Fibroblast of the conjunctiva (primary cell): ENCODE measurements at places on chromosomes 4 and X.

DNA sequence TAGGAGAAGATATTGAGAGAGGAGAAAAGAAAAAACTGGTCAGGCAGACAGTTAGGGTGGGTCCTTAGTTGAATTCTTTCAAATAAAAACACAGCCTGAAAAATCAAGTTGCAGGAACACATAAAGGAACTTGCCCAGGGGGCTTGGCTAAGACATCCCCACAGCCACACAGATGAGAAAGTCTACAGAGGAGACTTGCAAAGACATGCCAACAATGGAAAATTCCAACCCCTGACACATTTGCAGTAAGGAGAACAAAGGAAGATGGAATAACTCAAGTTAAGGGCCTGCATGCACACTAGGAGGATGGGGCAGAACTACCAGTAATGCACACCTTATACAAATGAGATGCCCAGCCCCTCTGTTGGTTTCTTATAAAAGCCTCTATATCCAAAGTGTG is 197.6 kb downstream of the CPXCR1 start:
- no peak for DNase-seq

DNA sequence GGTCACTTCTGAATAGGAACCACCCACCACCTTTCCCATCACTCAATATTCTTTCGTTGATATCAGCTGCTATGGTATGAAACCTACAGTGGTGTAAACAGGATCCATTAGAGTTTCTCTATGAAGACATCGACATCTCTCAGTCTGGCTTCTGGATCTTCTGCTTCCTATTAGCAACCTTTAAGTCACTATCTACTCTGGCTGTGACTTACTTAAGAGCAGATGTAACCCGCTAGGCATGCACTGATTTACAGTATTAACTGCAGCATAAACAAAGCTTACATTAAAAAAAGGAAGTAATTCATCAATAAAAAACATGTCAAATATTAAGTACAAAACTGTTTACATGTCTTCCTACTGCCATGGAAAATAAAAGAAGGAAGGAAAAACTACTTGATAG is 96.4 kb downstream of the ANAPC10 start:
- no peak for DNase-seq

DNA sequence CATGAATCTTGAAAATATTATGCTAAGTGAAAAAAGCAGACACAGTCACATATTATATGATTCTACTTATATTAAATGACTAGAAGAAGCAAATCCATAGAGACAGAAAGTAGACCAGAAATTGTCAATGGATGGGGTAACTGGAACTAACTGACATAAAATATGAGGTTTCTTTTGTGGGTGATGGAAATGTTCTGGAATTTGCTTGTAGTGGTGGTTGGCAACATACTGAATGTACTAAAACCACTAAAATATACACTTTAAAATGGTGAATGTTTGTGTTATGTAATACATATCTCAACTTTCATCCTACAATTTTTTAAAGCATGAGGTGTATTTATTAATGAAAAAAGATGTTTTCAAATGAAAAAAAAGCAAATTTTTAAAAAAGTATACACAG is 14.7 kb downstream of the CNOT6L start:
- no peak for DNase-seq

- no peak for DNase-seq
Observed at GRCh38 chr4:173651651-173652282, 121.7 kb upstream of the HAND2 start.

DNA sequence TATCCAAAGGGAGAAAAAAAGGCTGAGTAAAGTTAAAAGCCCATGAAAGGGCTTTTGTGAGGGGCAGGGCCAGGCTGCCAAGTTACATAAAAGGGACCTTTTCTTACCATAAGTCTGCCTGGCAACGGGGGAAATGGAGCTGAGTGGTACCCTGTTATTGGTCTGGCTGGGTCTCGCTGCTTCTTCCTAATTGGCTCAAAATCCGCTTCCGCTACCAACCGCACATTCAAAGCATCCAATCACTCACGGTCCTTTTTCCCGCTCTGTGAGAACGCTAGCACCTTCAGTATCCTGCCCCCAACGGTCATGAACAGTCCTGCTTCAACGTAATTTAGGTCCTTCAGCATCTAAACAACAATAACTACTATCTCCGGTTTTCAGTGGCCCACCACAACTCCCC is 611 bp downstream of the TEX11 start:
- DNase-seq, result no peak

GRCh38 chrX:110317061-110317819 is 645 bp downstream of the AMMECR1 start:
- no peak for DNase-seq

- no peak for DNase-seq
Observed at GRCh38 chr4:153295131-153295755, 49.2 kb upstream of the MND1 start.

- DNase-seq, result no peak
Observed at GRCh38 chrX:703866-704265, 73.3 kb downstream of the SHOX start.

GRCh38 chrX:22165732-22166457 is 106.8 kb upstream of the CBLL2 start:
- DNase-seq, result no peak

DNA sequence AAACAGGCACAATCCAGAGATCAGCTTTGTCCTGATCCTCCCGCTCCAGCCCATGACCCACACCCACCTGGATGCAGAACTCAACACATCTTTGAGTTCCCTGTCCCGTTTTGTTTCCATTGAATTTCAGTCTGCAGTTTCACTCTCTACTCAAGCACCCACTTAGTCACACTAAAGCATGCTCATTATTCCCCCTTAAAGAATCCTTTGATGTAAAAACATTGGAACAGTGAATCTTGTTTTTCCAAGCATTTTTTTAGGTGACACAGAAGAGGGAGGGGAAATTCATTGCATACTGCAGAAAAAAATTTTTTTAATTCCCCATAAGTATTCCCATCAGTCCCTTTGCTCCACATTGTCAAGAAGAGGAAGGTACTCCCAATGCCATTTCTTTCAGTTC is 249.7 kb upstream of the TTC29 start:
- no peak for DNase-seq

DNA sequence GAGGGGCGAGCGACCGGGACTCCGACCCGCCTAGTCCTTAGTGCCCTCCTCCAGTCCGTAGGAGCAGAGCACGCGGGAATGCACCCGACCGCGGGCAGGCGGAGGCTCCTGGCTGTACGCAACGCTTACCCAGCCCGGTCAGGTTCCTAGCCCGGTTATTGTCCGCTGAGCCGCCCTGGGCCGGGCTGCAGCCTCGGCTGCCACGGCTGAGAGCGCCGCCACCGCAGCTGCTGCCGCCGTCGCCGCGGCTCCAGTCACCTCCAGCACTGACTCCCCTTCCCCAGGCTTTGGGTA is at the start of gene AMER1:
Gene AMER1, minus strand, starts transcription at position 268 of the 294 bp plus-strand sequence. CDS start 12,422 bp downstream, outside the sequence.
- peak; percentile 27 for DNase-seq
